T-cell (primary cell): ENCODE measurements at places on chromosomes 1 and 21.

DNA sequence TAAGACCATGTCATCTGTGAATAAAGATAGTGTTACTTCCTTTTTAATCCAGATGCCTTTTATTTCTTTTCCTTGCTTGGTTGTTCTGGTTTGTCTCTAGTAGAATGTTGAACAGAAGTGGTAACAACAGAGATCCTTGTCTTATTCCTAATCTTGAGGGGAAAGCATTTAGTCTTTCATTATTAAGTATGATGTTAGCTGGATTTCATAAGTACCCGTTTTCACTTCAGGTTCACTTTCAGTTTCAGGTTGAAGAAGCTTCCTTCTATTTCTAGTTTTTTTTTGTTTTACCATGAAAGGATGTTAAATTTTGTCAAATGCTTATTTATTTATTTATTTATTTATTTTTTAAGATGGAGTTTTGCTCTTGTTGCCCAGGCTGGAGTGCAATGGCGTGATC, 22.3 kb upstream of the AGPAT3 start:
- no peak for DNase-seq

DNA sequence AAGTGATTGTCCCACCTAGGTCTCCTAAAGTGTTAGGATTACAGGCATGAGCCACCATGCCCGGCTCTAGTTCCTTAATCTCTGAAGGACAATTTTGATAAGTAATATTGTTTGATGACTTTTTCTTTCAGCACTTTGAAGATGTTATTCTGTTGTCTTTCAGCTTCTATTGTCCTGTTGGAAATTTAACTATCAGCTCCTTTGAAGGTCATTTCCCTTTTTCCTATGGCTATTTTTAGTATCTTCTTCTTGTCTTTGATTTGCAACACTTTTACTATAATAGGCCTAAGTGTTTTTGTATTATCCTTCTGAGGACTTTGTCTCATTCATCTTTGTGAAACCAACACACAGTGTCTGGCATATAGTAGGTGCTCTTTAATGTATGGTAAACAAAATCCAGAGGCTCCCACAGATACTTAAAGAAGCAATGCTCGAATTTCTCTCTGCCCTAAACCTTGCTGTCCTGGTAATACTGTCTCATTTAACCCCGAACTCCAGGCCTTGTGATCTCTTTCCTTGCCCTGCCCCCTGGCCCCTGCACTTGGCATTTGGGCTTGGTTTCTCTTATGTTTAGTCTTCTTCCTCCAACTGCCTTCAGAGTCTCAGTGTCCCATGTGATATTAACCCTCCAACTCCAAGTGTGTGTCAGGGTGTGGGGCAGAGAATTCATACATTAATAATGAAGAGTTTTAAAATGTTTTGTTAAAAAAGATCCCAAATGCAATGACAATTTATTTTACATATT, 19.0 kb upstream of the AGO1 start:
- DNase-seq: no peak

DNA sequence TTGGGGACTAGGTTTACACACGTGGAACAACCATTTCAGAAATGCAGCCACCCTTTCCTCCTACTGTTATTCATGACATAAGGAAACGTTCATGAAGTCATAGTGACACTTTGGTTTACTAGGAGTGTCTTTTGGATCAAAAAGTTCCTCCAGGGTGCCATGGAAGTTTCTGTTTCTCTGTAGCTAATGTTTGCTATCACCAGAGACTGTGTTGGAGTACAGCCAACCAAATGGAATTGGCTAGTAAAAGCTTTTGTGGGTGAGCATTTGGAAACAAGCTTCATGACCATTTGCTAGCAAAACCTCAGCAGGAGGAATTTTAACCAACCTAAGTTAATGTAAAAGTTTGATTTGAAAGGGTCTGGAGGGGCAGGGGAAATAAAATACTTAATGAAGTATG, 43.9 kb upstream of the ADGRL2 start:
- no peak for DNase-seq

- DNase-seq: no peak
These were observed 41.1 kb upstream of the ACTL8 start for GRCh38 chr1:17713993-17714392.

DNA sequence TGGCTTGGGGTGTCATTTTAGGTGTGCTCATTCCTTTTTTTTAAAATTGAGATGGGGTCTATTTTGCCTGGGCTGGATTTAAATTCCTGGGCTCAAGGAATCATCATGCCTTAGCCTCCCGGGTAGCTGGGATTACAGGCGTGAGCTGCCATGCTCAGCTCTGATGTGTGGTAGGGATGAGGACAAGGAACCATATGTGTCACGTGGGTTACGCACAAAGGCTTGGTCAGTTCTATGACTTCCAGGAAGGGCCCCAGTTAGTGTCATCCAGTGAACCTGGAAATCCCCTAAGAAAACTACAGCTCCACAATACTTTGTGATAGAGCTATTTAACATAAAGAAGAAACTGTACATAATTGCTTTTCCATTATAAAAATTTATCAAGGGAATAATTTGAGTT, 6.7 kb upstream of the METTL25B start:
- no peak for DNase-seq
